Muscle of leg (tissue), 16 donors: ENCODE measurements at places on chromosomes 12 and 14.

DNA sequence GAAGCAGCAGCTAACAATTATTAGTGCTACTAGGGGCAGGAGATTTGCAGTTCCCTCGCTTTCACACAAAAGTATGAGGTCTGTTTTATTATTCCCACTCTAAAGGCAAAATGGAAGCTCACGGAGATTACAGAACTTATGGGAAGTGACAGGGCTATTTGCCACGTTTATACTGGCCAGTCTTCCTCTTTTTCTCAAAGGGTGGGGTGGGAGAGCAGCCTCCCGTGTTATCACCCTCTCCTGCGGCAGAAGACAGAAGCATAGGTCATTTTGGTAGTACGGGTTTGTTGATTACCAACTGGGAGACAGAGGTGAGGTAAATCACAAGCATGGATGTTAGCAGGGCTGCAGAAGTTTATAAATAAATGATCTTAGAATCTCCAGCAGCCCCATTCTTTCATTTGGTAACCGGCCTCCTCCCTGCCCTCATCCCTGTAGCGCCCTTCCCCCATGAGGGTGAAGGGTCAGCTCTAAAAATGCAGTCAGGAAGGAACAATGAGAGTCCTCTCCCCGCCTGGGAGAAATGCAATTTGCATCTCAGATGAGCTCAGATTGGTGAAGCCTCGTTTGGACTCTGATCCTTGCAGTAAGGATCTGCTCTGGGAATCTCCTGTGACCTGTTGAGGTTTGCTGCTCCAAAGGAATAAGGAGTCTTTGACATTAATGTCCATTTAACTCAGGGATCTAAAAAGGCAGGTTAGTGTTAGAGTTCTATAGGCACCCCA lies 44.7 kb upstream of the SINHCAF start:
- peak; percentile 58 for DNase-seq

DNA sequence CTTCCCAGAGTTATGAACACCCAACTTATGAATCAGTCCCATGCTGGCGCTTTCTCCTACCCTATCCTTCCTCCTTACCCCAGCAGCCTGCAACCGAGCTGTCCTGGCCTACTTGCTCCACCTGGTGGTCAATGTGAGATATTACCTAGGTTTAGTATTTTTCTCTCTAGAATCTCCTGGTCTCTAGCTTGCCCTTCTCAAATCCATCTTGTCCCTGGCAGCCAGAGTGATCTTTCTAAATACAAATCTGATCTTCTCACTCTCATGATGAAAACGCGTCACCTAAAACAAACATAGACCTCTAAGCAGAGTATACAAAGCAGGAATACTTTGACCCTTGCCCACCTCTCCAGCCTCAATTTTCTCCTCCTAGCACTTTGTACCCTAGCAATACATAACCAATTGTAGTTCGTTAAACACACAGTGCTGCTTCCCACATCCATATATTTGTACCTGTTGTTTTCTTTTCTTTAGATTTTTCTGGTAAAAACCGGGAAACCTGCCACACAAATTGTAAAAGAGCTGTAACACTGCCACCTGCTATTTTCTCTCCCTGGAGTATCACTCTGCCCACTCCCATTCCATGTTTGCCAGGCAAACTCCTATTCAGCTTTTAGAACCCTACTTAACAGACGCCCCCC lies 20.0 kb upstream of the TCP11L2 start:
- DNase-seq = peak; percentile 19

DNA sequence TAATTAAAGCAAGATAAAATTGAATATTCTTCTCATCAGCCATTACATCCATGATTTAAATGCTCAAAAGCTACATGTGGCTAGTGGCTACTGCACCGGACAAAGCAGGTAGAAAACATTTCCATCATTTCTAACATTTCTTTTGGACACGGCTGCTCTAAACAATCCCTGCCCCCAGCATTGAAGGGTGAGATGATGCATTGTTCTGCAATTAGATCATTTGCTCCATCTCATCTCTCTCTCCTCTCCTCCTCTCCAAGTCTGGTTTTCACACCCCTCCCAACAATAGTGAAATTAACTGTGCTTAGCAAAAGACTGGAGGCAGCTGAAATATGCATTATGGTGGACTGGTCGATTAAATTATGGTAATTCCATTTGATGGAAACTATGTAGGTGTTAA lies 288.5 kb downstream of the KSR2 start:
- DNase-seq = peak; percentile 22

DNA sequence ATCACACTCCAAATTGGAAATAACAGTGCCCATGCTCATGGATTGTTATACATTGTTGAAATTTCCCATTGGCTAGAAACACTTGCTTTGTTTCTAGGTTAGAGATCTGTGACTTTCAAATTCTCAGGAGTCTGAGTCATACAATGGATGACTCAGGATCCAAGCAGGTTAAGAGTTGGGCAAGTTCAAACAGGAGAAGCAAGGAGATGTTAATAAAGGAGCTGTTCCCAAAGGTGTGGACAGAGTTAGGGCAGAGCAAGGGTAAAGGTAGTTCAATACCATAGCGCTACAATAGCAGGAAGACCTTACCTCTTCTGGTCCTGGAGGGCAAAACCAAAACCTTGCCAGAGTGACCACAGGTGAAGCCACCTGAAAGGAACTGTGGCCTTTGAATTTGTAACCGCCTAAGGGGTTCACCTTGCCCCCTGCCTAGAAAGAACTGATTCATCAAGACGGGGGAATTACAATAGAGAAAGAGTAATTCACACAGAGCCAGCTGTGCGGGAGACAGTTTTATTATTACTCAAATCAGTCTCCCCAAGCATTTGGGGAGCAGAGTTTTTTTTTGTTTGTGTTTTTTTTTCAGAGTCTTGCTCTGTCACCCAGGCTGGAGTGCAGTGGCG lies 4.2 kb upstream of the AMN1 start:
- DNase-seq = no peak

- peak; percentile 62 for DNase-seq
Observed at GRCh38 chr14:59918824-59919569, 947 bp upstream of the LRRC9 start.

DNA sequence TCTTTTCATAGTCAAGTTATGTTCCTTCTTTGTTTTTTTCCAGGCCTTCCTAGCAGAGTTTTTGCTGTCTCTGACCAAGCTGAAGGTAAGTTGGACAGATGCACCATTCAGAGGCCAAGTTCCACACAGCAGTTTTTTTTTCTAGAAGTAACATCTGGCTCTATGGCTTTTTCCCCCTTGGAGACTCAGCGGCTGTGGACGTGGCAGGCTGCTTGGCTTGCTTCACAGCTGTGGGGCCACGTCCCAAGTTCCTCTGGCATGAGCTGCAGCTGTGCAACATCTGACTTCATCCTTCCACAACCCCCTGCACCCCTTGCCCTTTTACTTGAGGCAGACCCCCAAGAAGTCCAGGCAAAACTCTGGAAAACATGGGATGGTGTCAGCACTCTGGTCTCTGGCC lies 24.2 kb upstream of the RHOJ start:
- DNase-seq = peak; percentile 80

DNA sequence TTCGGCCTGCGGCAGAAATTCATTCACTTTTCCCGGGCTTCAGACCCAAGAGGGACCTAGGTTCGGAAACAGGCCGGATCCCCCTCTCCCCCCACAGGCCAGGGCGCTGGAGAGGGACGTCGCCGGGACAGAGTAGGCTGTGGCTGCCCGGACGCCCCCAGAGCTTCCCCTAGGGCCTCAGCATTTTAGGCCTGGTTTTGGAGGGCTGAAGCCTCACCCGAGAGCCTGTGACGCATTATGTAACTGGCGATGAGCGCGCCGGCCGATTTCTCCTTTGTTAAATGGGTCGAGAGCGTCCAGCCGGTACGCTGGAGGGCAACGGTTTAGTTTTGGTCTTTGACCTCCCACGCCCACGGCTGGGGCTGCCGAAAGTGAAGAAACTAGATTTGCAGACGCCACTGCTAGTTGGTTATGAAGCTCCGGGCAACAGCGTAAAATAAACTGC lies 657 bp downstream of the PEBP1 start:
- peak; percentile 61 for DNase-seq

- DNase-seq = no peak
Observed at GRCh38 chr12:113755098-113755497, 211.0 kb downstream of the RBM19 start.

DNA sequence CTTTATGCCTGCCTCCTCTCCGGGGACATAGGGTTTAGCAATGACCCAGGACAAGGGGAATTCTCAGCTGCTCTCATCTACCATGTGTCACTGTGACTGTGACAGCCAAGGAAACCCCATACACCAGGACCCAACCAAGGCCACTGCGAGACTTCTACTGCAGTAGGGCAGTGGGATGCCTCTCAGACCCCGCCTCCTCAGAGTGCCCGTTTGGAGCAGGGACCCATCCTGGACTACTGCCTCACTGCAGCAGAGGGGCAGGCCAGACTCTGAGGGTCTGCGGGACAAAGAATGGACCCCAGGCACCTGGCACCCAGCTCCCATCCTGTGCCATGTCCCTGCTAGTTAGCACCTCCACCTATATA lies 71.3 kb upstream of the DDX11 start:
- no peak for DNase-seq

DNA sequence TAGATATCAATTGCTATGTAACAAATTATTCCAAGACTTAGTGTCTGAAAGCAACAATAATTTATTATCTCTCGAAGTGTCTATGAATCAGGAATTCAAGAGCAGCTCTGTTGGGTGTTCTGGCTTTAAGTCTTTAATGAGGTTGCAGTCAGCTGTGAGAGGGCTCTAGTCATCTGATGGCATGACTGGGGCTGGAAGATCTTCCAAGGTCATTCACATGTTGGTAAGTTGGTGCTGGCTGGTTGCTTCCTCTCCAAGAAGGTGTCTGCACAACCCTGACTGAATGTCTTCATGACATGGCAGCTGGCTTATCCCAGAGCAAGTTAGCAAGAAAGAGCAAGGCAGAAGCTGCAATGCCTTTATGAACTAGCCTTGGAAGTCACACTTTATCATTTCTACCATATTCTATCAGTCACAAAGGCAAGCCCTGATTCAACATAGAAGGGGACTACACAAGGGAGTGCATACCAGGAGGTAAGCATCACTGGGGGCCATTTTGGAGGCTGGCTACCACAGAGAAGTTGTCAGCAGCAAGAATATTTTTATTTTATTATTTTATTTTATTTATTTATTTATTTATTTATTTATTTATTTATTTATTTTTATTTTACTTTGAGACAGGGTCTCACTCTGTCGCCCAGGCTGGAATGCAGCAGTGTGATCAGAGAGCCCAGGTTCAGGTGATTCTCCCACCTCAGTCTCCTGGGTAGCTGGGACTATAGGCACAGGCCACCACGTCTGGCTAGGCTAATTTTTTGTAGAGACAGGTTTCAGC lies 7.6 kb upstream of the SLC38A2 start:
- no peak for DNase-seq

DNA sequence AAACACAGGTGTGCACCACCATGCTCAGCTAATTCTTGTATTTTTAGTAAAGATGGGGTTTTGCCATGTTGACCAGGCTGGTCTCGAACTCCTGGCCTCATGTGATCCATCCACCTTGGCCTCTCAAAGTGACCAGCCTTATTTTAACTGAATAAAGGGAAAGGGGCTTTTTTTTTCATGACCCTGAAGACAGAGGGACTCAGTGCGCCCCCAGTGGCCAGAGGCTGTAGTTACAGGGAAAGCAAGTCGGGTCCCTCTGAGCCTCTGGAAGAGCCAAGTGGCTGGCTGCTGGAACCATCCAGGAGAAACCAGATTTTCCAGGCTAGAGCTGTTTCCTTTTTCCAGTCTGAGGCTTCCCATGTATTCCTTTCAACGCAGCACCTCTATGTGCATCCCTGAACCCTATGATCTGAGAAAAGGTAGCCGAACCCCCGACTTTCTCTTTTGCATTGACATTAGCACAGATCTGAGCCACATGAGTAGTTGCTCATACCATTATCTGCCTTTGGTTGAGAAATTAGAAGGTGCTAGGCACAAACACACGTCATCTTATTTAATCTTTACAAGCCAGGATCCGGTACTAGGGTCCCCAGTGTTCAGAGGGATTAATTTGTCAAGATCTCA lies 342.7 kb downstream of the CACNA1C start:
- peak; percentile 62 for DNase-seq
